ENCODE measurements at places on chromosomes 6 and 20.

GRCh38 chr20:51583073-51583472 is 40.6 kb upstream of the NFATC2 start:
- no peak for DNase-seq

- DNase-seq: no peak
Measured at GRCh38 chr20:40654876-40655275, 34.2 kb downstream of the MAFB start.

DNA sequence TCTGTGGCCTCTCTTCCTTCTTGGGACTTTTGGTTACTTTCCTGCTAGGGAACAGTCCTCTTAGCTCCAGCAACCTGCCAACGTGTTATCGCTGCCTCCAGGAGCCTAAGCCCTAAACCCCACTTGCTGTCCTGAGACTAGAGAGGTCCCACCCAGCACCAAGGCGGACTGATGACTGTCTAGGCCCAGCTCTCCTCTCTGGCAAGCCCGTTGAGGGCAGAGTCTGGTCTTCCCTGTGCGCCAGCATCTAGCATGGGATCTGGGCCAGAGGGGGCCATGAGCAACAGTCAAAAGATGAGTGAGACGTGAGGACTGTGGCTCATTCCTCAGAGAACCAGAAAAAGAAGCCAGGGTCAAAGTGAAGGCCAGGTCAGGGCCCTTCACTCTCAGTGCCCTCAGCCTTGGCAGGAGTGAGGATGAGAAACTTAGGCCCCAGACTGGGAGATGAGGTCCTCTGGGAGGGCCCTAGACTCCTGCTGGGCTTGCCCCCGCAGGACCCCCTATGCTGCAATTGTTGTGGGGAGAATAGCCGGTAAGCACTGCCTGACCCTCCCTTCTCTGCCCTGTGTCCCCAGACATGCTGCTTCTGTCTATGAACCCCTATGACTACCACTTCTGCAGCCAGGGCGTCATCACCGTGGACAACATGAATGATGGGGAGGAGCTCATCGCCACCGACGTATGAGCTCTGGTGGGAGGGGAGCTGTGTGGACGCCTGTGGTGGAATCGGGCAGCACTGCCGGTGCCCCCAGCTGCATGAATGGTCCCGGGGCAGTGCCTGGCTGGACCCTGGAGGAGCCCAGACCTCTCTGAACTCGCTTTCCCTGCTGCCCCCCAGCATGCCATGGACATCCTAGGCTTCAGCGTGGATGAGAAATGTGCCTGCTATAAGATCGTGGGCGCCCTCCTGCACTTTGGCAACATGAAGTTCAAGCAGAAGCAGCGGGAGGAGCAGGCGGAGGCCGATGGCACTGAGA is 30.9 kb downstream of the MYH7B start:
- no peak for DNase-seq

DNA sequence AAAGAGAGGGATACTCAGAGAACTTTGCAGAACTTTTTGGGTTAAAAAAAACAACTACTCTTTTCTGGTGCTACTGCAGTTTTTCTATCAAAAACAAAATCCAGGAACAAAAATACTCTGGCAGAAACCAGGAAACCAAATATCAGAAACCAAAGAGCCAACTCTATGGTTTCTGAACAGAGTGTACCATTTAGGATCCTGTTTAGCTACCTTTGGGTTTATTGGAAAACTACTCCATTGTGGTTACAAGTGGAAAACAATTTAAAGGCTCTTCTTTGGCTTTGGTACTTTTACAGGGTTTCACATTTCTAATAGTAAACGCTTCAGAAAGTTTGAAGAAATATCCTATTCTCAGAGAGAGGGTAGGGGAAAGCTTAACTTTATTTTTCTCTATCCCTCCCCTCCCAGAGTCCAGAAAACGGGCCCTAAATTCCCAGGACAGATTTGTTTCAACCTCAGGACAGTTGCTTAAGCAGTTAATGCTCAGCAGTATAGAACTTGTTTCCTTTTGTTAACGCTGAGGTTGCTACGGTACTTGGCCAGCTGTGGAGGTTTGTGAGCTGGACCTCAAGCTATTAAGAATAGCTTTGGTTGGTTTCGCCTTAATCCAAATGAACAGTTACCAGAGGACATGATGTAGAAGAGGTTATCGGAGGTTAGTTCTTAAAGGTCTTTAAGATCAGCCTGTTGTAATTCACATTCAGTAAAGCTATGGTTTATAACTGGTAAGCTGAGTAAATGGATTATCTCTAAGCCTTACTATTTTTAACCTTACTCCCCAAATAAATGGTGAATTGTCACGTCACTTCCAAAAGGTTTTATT is 47.9 kb downstream of the FOXO3 start:
- no peak for DNase-seq

Data from stromal cell of bone marrow (primary cell).